ENCODE measurements at places on chromosomes 2 and 18.

- DNase-seq, result no peak
Observed at GRCh38 chr18:76370686-76371085, 124.4 kb downstream of the ZNF516 start.

DNA sequence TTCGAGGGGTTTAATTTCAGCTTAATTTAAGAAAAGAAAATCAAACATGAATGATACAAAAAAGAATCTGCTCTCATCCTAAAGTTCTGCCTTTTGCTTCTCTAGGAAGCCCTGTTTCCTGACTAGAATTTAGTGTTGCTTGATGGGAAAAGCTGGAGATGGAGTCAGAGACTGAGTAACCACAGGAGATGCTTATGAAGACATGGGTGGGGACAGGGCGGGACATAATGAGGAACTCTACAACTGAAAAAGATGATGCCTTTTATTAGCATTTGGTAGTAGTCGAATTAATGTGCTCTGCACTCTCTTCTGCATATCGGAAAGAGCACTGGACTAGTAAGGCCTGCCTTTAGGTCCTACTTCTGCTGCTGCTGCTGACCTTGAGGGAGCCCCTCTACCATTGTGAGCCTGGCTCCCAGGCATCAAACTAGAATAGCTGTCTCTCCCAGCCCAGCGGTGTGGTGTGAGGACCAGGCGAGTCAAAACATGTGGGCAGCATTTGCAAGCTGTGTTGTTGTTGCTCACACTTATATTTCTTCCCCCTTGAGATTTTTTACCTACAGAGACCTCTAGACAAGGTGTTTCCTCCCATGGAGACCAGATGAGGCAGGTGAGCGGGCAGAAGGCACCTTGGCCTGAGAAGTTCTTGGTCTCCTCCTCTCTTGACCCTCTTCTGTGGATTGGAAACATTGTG, 61.5 kb downstream of the INPP4A start:
- DNase-seq, result no peak

DNA sequence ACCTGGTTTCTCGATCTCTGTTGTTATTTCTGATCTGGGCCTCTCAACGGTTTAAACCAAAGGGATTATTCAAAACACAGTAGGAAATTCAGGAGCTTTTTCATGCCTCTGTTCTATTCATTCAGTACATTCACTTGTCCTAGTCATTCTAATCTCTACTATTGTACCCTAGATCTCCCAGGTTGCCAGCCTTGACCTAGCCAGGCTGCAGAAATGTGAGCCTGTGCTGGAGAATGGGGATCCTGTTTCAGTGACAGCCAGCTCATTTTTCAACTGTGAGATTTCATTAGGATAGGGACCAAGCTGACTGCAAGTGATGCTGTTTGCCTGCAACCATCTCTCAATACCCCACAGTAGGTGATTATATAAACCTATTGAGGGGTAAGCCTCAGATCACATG, 186.2 kb downstream of the CMPK2 start:
- no peak for DNase-seq

DNA sequence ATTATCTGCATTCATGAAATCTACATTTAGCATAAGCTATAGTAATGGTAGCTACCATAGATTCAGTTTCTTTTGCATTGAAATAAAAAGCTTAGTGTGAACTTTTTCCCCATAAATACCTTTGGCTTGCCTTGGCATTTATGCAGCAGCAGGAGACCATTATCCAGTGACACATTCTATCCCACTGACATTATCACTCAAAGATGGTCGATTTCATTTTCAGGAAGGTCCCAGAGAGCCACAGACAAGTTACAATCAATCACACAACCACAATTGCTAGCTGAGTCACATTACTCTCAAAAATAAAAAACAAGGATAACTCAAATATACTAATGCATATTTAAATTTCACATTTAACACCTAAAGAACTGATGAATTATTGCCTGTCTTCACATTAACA, 512.7 kb upstream of the CDH2 start:
- DNase-seq, result no peak

DNA sequence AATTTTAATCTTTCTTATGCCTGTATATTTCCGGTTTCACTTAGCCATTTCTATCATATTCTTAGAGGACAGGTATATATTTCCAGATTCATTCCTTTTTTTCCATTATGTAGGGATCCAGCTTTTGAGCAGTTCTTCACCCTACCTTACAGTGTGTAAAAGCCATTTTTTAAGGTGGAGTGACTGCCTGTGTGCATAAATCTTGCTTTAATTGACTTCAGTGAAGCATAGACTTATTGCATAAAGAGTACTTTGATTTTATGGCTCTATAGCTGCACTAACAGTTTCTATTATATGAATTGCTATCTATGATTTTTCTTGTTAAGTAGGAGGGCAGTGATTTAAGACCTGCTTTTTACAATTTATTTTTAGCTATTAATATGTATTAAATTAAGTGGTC, 132.6 kb downstream of the NYAP2 start:
- DNase-seq, result no peak

GRCh38 chr2:148554459-148555247, 89.9 kb upstream of the EPC2 start:
- DNase-seq, result no peak
